NCI-H460 (cell line): ENCODE measurements at places on chromosomes 2 and 18. TPM values are rescaled to one million over a fixed set of nuclear protein-coding genes. Genes with fewer than 3 reads are reported as not detected.

DNA sequence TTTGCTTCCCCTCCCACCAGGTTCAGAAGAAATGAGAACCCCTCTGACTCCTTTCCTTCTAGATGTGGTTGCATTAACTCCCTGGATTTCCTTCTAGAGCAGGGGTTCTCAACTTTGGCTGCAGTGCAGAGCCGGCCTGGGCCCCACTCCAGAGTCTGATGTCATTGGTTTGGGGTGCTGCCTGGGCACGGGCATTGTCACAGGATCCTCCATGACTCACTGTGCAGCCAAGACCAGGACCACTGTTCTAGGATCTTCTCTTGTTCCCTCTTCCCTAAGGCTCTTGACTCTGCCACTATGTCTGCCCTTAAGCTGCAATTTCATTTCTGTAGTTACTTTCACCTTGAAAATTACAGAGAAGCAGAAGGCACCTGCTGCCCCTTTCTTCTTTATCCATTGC lies 31.8 kb downstream of the TBC1D8 start:
- DNase-seq, result no peak

- DNase-seq, result no peak
Observed at GRCh38 chr2:164746713-164747112, 94.9 kb downstream of the COBLL1 start.

DNA sequence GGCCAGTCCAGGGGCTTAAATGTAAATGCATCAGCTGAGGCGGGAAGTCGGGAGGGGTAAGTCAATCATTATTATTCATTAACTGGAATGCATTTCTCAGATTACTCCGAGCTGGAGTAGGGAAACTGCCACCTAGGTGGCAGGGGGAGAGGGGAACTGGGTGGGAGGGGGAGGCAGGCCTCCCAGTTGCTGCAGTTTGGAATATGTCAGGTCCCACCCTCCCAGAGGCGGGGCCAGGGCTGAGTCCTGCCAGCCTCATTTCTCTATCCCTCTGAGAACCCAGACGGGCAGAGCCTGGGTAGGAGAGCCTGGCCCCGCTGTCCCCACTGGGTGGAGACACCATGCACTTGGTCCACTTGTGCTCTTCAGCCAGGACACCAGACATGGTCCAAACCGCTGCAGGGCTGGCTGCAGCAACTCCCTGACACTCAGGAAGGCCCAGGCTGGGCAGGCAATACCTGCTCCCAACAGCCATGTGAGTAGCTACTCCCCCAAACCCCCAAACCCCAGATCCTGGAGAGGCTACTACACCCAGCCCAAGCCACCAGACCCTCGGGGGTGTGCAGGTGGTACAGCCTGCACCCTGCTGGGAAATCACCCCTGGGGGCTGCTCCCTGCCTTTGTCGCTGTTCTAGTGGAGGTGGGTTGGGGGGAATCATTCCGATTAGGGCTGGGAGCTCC lies at the start of gene GPBAR1:
TSS of gene GPBAR1 (plus strand) at position 274 of the 681 bp plus-strand sequence. CDS start 1,710 bp downstream, outside the sequence.
- no peak for DNase-seq

DNA sequence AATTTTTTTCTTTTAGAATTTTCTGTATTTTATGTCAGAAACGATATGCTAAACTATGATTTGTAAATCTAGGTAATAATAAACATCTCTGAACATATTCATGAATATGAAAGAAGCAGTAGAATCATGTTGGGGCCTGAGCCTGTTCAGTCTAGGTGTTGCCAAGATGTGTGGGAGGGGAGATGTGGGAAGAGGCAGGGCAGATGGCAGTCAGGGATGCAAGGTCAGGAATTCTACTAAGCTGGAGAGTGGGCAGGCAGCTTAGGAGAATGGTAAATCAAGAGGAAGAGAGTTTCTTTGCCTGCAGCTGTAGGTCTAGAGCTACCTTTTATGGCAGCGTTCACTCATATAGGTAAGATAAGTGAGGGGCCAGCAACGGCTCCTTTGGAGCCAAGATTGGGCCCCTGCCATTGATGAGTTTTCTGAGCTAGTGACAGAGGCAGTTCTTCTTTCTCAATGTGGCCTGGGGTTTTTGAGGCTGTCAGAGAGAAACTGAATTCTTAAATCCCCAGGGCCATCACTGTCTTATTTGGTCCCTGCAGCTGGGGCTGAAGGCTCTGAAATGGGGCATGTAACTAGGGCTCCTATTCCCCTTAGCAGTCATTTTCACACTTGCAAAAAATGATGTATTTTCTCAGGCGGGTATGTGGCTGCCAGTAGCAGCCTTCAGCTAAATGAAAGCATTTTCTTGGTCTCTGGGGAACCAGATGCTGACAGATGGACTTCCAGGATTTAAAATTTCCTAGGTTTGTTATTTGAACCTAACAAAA lies 232.8 kb downstream of the PIK3C3 start:
- no peak for DNase-seq

Gene ALMS1
- 21.2 and 21.8 TPM in 2 replicates for total RNA-seq

- DNase-seq, result no peak
Observed at GRCh38 chr2:10454505-10454904, 6.4 kb upstream of the ODC1 start.

DNA sequence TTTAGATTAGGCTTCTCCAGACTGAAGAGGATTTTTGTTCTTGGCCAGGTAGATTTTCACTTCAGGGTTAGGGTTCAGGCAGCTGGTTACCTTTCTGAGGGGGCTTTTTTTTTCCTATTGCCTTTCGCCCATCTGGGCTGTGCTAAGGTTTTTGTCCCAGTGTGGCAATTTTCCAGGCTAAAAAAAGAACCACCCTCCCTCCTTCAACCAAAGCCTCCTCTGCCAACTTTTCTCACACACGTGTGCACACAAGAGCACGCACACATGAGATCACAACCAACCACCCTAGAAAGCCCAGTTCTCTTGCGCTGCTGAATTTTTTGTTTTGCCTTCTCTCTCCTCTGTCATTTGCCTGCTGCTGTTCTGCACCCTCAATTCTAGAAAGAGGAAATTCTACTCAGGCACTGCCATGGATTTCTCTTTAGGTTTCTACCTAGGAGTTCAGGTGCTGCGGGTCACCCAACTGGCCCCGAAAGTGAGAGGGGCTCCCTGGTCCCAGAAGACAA lies 8.5 kb upstream of the CXCR4 start:
- DNase-seq, result no peak

GRCh38 chr2:127392828-127393578 lies 5.2 kb upstream of the MAP3K2 start:
- DNase-seq, result no peak

DNA sequence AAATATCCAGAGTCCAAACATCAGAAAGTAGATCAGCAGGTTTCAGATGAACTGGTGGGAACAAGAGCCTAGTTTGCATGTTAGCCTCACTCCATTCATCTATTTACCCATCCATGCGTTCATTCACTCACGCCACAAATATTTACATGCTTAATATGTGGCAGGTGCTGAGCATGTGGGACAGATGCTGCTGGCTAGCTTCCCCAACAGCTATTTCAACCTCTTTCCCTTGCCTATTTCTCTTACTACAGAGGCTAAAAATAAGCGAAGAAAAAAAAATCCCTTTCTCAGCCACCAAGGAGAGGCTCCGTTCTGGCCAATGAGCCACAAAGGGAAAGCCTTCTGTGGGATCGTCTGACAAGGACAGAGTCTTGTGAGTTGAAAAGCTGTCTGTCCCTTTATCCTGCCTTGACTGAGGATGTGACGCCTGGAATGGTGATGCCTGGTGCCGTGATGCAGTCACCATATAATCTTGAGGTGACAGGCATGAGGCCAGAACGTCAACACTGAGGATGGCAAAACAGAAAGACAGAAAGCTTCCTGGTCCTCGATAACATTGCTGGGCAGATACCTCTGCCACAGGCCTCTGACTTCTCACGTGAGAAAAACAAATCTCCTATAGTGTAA lies 78.2 kb downstream of the KCTD1 start:
- no peak for DNase-seq

DNA sequence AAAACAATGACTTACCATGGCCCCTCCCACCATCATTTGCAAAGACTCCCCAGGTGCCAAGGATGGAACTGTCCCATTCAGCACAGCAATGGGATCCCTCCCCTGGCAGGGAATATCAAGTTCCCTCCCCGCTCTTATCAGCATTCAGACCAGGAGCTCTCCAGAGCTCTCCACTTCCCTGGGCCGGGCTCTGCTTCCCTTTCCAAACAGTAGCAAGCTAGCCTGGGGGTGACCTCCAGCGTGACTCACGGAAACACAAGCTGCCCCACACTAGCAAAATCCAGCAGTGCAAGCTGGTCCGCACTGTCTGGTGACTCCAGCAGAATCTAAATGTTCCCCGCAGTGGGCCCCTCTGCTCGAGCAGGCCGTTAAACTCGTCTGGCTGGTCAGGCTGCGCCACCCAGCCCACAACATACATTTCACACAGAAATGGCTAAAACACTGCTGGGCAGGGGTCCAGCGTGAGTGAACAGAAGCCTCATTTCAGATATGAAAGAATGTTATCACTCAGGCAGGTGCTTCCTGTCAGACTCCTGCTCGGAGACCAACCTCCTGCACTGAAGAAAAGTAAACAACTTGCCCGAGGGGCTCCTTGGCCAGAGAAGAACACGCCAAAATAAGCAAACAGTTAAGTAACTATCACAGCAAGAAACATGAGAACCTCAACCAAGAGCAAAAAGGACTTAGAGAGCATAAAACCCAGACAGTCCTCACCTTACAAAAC lies 33.9 kb downstream of the STAT1 start:
- no peak for DNase-seq

DNA sequence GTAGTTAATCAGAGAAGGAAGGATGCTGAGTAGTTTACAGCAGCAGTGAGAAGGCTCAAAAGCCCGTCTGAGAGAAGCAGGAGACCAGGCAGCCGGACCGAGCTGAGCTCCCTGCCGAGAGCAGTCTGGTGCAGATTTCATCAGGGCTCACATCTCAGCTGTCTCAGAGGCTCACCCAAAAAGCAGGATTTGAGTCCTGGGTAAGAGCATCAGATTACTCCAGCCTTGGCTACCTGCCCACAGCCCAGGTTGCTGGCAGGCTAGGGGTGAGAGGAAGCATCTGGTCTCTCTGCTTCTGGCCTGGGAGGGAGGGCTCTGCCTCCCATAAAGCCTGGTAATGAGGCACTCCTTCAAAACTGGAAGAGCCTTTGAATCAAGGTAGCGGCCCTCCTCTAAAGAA lies 140.5 kb downstream of the ST6GAL2 start:
- DNase-seq, result no peak

Gene RAB6C
- total RNA-seq, result not detected in 2 replicates

Gene FBXO48
- 0.75 and 1.2 TPM in 2 replicates for total RNA-seq

Gene CABLES1
- total RNA-seq, result 3.2 and 3.5 TPM in 2 replicates

- no peak for DNase-seq
Observed at GRCh38 chr2:212842544-212843185, 304.1 kb upstream of the ERBB4 start.

DNA sequence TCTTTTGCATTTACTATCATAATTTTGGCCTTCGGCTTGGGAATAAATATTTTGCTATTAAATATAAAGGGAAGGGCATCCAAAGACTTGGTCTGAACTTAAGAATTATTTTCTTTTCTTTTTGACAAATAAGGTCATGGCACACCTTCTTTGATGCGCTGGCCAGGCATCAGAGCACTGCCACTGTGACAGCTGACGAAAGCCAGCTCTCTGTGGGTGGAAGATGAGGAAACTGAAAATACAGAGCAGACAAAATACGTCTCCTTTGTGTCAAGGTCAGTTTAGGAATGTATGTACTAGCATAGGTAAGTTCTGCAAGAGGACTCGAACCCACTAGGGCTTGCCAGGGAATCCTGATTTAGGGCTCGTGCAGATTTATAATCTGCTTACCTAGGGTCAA lies 155.9 kb upstream of the MEIS1 start:
- no peak for DNase-seq

Gene ALPG
- not detected in 2 replicates for total RNA-seq

Gene KIF5C
- 0.46 and 0.64 TPM in 2 replicates for total RNA-seq
